ENCODE measurements at places on chromosomes 1 and 21.

- DNase-seq: no peak
Observed at GRCh38 chr1:23116921-23117699, 51.5 kb downstream of the LUZP1 start.

GRCh38 chr1:209335178-209335577 is 248.3 kb upstream of the CAMK1G start:
- no peak for DNase-seq

GRCh38 chr1:32964461-32965250 is at the start of gene RNF19B:
Gene RNF19B (minus strand): TSS chr1:32964809. CDS start chr1:32964685, 124 bp downstream.
- DNase-seq: peak; percentile 78

GRCh38 chr1:32186077-32186476 is 6.6 kb downstream of the TXLNA start:
- DNase-seq: no peak

DNA sequence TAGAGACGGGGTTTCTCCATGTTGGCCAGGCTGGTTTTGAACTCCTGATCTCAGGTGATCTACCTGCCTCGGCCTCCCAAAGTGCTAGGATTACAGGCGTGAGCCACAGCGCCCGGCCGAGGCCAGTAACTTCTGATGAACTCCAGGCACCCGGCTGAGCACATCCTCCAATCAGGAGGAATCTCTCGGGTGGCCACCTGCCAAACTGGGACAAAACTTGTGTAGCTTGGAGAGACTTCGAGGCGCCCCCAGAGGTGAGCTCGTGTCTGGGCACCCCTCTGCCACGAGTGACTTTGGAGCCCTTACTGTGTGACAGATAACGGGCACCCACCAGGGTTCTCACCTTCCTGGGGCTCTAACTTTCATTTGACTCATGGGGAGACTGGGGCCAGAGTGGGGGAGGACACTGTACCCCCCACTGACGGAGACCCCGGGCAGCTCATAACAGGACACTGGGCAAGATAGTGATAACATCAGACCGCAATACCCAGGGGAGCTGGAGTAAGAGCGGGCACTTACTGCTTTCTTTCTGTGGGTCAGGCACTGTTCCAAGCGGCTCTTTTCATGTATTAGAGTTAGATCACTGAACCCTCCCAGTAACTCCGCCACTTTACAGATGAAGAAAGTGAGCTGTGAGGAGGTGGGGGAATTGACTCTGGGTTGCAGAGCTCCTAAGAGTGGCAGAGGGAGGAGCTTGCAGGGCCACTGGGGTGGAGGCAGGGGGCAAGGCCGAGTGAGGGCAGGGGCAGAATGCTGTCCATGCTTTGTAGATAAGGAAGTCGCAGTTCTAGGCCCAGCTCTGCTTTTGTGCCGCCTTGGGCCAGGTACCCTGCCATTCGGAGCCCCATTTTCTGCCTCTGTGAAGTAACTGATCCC is 1.9 kb upstream of the PADI2 start:
- no peak for DNase-seq

GRCh38 chr1:178532392-178532791 is 19.5 kb downstream of the TEX35 start:
- peak; percentile 53 for DNase-seq

GRCh38 chr1:61645476-61645875 is 79.5 kb downstream of the TM2D1 start:
- DNase-seq: no peak

DNA sequence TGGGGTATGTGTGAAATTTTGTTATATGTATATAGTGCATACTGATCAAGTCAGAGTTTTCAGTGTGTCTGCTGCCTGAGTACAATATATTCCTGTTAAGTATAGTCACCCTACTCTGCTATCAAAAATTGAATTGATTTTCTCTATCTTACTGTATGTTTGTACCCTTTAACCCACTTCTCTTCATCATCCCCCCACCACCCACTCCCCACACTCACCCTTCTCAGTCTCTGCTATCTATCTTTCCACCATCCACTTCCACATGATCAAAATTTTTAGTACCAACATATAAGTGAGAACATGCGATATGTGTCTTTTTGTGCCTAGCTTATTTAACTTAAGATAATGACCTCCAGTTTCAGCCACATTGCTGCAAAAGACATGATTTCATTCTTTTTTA is 4.2 kb downstream of the LY9 start:
- no peak for DNase-seq

- DNase-seq: no peak
Observed at GRCh38 chr21:25565272-25566211, 41.7 kb downstream of the MRPL39 start.

DNA sequence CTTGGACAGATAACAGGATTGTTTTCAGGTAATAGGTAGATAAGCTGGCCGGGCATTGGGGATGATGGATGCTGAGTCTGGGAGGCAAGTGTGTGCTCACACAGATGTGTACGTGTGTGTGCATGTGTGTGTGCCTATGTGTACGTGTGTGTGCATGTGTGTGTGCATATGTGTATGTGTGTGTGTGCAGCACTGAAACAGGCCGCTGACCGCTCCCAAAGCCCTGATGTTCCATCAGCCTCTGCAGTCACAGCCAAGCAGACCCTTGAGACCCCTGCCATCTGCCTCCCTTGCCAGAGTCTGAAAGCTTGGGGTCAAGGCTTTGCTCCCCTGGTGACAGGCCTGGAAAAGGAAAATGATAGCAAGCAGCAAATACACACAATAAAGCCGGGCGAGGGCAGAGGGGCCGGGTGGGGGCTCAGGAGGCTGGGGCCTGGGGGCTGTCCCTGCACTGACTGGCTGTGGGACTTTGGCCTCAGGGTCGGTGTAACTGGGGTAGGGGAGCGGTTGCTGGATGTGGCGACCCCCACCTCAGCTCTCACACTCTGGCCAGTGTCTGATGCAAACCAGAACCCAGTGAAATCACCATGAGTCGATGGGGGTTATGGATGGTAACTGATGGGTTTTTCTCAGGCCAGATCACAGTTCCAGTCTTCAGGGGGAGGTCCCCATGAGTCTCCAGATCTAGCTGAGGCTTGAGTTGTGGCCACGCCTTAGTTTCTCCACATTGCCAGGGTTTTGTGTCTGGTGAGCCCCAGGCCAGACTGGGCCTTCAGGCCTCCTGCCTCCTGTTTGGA is 9.2 kb upstream of the TNFRSF8 start:
- no peak for DNase-seq

DNA sequence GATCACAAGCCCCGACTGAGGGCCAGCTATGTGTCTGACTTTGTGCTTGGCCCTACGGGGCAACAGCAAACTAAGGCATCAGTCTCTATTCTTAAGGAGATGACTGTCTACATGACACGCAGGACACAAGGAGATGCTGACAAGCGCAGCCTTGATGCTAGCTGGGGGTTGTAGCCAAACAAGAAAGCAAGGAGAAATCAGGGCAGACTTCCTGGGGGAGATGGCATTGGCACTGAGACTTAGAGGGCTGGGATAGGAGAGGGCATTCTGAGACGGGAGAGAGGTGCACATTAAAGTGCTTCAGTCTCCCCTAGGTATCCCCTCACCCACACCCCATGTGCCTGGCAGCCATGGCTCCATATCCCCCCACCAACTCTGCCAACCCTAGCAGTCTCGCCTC is 210.8 kb upstream of the POU3F1 start:
- DNase-seq: no peak

- no peak for DNase-seq
Observed at GRCh38 chr1:64472040-64472376, 2.1 kb downstream of the CACHD1 start.

- no peak for DNase-seq
Observed at GRCh38 chr1:211739671-211740411, 64.4 kb upstream of the NEK2 start.

- no peak for DNase-seq
Observed at GRCh38 chr1:81392526-81393226, 408.1 kb upstream of the ADGRL2 start.

DNA sequence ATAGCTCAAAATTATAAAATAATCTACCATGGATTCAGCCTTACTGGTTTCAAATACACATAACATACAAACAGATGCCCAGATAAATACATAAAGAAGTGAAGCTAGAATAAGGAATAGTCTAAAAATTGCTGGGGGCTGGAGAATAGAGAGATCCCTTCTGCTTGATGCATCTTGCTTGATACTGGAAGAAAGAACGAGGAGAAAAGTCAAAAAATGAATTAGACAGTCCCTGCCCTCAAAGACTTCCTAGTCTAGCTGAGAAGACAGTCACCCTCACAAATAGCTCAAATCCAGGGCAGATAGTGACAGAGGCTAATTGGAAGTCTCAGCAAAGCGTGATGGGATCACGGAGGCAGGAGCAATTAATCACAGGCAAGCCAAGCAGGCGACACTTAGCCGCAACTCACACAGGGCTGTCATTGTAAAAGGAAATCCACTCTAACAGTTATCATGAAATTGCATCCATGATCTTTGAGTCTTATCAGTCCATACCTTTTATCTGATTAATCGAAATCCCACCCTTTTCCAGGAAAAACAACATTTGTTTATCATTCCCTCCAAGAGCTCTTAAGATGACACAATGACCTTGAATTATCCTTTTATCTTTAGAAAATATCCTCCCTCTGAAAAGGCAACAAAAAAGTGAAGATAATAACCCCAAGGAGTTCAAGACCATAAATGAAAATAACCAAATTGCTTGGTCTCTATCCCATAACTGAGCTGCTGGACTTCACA is 59.7 kb upstream of the TIAM1 start:
- no peak for DNase-seq

DNA sequence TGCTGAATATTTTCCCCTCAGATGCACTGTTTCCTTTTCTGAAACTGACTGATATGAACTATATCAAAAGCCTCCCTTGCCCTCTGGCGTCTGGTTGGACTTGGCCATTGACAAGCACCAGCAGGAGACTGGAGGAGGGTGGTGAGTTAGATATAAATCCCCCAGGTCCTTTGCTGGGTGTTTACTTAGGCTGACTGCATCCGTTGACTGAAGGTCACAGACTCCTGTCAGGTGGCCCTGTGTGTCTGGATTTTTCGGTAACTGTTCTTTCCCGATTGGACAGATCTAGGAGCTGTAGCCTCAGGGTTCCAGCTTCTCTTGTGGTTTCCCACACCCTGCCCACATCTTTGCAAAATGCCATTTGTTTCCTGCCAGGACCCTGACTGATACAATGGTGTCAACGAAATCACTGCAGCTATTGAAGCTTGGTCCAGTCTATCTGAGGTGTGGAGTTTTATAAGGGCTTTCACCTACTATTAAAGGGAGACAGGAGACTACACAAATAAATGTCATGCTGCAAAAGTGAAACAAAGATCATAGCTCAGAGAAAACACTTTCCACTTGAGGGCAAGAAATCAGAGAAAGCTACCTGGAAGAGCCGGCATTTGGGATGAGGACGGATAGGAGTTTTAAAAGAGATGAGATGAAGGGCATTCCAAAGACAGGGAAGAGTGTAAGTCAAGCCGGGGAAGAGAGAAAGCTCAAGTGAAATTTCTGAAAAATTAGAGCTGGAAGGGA is 1.5 kb upstream of the MAGI3 start:
- no peak for DNase-seq

DNA sequence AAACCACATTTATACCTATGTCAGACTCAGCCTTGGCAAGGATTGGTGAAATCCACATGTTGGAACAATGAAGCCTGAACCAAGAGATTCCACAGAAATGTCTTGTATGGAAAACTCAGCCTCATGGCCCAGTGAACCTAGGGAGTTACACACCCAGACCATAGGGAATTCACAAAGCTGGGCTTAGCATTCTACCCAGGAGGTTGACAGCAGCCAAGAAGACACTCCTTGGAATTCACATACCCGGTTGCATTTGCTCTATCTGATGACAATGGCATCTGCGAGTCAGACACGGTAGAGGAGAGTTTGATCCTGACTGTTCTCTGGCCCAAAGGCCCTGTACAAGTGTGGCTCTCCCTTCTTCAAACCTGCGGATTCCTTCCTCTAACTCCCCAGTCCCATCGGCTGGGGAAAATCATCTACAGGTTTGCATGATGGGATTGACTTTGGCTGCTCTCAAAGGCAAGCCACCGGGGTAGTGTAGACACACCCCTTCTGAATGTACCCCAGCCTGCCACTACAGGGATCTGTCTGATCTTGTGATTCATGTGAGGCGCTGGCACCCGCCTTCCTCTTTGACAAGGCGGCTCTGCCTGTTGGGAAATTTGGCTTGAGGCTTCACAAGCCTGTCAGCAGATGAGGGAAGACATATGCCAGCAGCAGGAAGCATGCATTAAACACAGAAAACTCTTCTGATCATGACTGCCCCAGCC is 297.3 kb upstream of the KAZN start:
- DNase-seq: no peak

DNA sequence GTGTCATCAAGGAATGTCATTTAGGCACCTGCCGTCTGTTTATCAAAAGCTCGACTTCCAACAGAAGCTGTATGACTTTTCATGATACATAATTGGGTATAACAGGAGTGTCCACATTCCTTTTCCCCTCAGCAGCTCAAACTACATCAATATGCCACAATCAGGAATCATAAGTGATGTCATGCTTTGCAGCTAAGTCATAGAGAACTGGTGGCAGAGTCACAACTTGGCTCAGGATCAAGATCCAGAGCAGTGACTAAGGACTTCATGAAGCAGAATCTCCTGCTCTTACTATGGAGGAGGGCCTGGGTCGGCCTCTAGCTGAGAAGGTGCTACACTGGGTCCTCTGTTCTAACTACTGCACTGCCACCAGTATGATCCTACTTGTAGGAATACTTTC is 36.5 kb upstream of the AGBL4 start:
- DNase-seq: no peak
